CD8-positive, alpha-beta T cell (primary cell): ENCODE measurements at places on chromosomes 3 and 15.

- DNase-seq, result peak; percentile 79
Measured at GRCh38 chr3:170358042-170359010, 811 bp downstream of the SKIL start.

DNA sequence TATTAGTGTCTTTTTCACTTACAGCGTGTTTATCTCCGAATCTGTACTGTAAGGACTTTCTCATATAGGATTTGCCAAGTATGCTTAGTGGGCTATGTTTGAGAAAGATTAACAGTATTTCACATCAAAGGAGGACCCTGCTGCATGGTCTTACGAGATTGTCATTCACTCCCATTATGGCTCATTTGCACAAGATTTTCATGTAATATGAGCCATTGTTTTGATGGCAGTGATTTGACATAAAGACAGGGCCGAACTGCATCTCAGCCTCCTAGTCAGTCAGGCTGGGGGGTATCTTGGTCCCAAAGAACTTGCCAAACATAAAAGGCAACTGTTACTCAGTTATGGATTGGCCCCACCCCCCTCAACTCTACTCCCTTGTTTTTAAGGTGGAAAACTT, 205.9 kb downstream of the ZIC1 start:
- DNase-seq, result no peak

GRCh38 chr15:70362350-70362749, 264.6 kb upstream of the TLE3 start:
- DNase-seq, result no peak

DNA sequence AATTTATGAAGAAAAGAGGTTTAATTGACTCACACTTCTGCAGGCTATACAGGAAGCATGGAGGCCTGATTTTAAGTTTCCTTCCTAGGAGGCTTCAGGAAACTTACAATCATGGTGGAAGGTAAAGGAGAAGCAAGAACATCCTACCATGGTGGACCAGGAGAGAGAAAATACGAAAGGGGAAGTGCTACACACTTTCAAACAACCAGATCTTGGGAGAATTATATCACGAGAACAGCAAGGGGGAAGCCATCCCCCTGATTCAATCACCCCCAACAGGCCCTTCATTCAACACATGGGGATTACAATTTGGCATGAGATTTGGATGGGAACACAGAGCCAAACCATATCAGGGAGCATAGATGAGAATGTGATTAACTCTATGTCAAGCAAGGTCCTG, 121.0 kb downstream of the MTHFS start:
- no peak for DNase-seq

- no peak for DNase-seq
Measured at GRCh38 chr3:197249542-197249941, 48.9 kb downstream of the DLG1 start.

- DNase-seq, result no peak
Measured at GRCh38 chr3:42707620-42708355, 5.2 kb upstream of the HHATL start.

GRCh38 chr3:111035316-111035715, 36.3 kb upstream of the NECTIN3 start:
- DNase-seq, result no peak

- no peak for DNase-seq
Measured at GRCh38 chr3:44105571-44105970, 136.1 kb upstream of the TOPAZ1 start.

DNA sequence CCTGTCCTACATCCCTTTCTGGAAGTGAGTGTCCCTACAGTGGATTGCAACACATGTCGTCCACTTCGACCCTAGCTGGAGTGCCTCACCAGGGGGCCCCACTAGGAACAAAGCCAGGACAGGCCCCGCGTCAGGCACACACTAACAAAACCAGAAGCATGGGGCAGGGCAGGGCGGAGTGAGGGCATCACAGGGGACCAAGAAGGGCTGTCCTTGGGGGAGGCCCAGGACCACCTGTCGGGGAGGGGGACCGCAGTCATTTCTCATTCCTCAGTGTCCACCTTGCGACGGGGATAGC, 21.9 kb downstream of the IDH2 start:
- no peak for DNase-seq

DNA sequence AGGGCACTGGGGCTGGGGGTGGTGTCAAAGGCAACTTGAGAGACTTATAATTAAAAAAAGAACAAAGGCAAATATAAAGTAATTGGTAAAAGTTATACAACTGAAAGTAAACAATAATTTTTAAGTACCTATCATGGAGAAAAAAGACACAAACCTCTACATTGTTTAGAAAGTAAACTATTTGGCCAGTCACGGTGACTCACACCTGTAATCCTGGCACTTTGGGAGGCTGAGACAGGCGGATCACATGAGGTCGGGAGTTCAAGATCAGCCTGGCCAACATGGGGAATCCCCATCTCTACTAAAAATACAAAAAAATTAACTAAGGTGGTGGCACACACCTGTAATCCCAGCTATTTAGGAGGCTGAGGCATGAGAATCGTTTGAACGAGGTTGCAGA, 25.8 kb downstream of the RPSA start:
- DNase-seq, result no peak

- no peak for DNase-seq
Measured at GRCh38 chr3:4786431-4786830, 192.8 kb upstream of the BHLHE40 start.

- DNase-seq, result peak; percentile 65
Measured at GRCh38 chr3:46349484-46350261, 4.2 kb upstream of the CCR2 start.

DNA sequence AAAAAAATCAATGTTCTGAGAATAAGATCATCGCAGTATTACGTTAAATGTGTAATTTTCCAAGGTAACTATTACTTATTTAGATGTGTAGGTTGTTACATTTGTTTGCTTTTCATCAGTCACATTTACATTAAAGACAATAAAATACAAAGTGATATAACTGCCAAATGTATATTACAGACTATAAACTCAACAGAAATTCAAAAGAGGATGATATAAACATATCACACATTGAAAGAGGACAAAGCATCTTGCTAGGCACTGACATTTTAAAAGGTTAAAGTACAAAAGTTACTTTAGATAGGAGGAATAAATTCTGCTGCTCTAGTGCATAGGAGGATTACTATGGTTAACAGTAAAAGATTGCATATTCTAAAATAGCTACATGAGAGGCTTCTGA, 16.1 kb downstream of the VGLL4 start:
- no peak for DNase-seq

- no peak for DNase-seq
Measured at GRCh38 chr15:54594115-54594514, 602.6 kb downstream of the RSL24D1 start.

GRCh38 chr3:146504498-146505197, 35.3 kb upstream of the PLSCR2 start:
- no peak for DNase-seq

GRCh38 chr3:116444819-116445310, 422 bp downstream of the LSAMP start:
- DNase-seq, result no peak

DNA sequence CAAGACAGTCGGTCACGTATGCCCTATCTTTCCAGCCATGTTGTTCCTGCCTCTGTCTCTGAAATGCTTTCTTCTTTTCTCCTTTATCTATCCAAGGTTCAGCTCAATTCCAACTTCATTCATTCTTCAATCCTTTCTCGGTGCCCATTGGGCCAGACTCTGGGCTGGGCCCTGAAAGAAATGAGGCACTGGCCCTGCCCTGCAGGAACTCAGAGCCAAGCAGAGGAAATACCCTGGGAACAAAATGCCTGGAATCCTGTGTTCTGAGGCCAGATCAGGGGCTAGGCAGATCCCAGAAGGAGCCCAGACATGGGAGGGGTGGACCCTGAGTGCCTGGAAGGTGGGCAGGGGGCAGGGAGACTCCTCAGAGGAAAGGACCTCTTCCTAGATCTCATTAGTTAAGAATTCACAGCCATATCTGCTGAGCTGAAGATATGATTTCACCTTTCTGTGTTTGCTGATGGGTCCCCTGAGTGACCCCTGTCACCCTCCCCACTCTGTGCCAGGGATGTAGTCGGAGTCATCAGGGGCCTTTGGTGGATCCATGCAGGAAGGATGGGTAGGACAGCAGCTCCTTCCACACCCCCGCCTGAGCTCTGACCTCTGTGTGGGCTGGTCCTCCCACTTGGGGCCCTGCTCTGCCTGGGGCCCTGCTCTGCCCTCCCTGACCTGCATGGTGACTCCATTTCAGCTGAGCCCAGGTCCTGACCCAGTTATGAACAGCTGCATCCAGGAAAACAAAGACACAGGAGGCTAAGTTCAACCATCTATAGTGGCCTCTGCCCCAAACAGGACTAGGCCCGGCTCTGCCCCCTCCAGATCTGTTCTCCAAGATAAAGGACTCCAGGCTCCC, 5.3 kb upstream of the DAPK2 start:
- no peak for DNase-seq

DNA sequence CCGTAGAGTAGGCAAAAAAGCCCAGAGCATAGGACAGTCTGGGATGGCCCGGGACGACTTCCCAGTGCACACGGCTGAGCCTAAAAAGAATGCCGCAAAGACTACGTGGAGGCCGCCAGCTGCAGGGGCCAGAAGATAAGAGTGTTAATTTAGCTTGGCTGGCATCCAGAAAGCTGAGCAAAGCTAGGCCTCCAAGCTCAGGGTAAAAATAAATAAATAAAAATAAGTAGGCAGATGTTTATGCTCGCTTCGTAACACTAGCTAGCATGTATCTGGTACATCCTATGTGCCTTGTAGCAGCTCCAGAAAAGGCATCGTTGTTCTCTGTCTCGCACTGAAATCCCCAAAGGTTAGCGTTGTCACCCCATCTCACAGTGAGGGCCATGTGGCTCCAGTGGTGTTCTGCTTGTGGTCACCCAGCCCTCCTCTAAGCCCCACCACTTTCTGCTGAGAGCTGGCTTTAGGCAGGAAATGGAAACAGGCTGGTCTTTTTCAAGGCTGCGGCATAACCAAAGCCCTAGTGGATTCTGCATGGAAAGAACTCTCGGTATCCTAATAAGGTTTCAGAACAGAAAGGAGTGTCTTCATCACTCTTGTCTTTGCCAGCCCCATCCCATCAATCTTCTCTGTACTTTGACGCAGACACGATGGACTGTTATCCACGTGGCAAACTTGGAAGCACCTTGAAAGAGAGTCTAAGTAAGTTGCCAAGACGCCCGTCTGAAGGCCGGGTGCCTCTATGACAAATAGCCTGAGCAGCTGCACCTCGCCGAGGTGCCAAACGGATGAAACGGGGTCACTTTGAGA, 58.1 kb upstream of the MEF2A start:
- no peak for DNase-seq

- DNase-seq, result no peak
Measured at GRCh38 chr3:13163848-13164382, 90.7 kb upstream of the IQSEC1 start.

- no peak for DNase-seq
Measured at GRCh38 chr3:46711760-46712159, 5.9 kb downstream of the PRSS50 start.

- DNase-seq, result no peak
Measured at GRCh38 chr3:159126261-159127020, 324.6 kb downstream of the MFSD1 start.

- DNase-seq, result peak; percentile 26
Measured at GRCh38 chr3:194715022-194715800, 29.5 kb downstream of the FAM43A start.

DNA sequence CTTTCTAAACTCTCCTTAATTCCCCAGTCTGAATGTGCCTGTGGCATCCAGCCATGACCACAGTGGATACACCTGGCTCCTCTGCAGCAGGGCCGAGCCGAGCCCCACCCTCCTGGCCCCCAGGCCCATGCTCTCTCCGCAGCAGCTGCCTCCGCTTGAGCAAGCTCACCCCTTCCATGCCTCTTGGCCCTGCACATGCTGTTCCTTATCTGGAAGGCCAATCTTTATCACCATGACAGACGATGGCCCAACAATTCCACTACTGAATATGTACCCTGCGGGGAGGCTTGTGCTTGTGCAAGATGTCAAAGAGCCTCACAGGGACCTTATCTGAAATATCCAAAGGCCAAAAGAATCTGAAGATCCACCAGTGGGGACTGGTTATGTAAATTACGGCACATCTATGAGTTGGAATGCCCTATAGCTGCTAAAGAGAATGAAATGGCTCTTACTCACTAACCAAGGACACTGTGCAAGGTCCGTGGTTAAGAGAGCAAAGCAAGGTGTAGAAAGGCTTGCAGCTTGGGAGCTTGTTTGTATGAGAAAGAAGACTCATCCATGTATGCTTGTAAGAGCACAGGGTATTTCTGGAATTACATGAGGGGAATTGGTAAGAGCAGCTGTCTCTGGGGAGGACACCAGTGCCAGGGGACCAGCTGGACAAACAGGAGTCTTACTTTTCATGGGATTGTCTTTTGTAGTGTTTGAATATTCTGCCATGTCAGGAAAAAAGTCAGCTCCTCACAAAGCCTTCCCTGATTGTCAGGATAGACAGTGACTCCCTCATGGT, 55.2 kb downstream of the WNT7A start:
- no peak for DNase-seq

- DNase-seq, result no peak
Measured at GRCh38 chr15:28881170-28881569, 4.6 kb upstream of the APBA2 start.

GRCh38 chr3:174862666-174863065, 3.5 kb downstream of the NAALADL2 start:
- no peak for DNase-seq

DNA sequence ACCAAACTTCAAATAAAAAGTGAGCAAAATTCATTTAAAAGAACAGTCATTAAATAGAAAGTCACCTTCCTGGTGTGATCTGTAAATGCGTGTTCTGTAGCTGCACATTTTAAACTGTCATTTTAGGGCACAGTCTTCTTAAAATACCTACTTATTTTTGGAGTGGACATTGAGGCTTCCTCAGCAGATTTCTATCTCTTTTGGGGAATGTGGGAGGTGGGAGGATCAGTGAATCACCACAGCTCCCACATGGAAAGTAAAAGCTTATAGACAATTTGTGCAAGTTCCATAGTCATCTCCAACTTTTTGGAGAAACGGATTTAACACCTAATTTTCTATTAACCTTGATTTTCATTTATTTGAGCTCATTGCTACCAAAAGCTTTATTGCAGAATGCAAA, 21.0 kb upstream of the MOBP start:
- no peak for DNase-seq

GRCh38 chr15:95684693-95685115, 645.8 kb upstream of the NR2F2 start:
- DNase-seq, result no peak

GRCh38 chr3:4774531-4774930, 204.7 kb upstream of the BHLHE40 start:
- DNase-seq, result no peak

- DNase-seq, result no peak
Measured at GRCh38 chr15:24858737-24859601, 95.8 kb upstream of the SNRPN start.

GRCh38 chr3:42094691-42095391, 3.7 kb downstream of the TRAK1 start:
- no peak for DNase-seq
